ENCODE measurements at places on chromosomes 6 and 20. TPM values are rescaled to one million over a fixed set of nuclear protein-coding genes. Genes with fewer than 3 reads are reported as not detected.

RAET1E gene
- total RNA-seq = 0.89 TPM

C6orf89 gene
- total RNA-seq = 35.5 TPM

LY6G6D gene
- total RNA-seq = 0.58 TPM

SIRPD gene
- not detected for total RNA-seq

DNA sequence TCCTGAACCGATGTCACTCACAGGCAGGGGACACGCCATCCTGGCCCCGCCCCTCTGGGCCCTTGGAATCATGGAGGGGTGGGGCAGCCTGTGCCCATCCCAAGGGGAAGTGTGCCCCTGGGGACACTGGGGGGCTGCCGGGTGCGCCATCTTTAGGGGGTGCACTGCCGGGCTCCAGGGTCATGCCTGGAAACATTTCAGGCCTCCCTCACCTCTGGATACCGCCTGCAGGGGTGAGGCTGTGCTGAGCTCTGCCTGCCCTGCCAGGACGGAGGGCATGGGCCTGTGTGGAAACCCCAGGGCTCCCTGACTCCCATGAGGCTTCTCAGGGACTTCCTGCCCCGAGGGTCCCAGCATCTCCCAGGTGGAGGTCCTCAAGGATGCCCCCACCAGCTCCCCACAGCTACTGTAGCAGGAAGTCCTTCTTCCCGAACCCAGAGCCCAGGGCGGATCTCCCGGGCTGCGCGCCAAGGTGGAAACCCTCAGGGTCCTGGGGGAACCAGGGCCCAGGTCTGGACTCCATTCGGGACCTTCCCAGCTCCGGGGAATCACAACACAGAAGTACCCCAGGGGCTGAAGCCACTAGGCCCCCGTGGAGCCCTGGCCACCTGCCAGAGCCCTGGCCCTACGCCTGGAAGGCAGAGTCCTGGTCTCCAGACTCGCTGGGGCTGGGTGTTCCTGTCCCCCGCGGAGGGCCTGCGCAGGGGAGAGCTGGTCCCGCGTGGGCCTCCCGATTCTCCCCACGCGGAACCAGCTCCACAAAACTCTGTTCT is 15.6 kb downstream of the CHRNA4 start:
- DNase-seq = peak; percentile 27

GRCh38 chr6:156875062-156875461 is 97.9 kb downstream of the ARID1B start:
- DNase-seq = no peak

- peak; percentile 88 for DNase-seq
Observed at GRCh38 chr20:4150070-4150441, 134.7 kb upstream of the RNF24 start.

DNA sequence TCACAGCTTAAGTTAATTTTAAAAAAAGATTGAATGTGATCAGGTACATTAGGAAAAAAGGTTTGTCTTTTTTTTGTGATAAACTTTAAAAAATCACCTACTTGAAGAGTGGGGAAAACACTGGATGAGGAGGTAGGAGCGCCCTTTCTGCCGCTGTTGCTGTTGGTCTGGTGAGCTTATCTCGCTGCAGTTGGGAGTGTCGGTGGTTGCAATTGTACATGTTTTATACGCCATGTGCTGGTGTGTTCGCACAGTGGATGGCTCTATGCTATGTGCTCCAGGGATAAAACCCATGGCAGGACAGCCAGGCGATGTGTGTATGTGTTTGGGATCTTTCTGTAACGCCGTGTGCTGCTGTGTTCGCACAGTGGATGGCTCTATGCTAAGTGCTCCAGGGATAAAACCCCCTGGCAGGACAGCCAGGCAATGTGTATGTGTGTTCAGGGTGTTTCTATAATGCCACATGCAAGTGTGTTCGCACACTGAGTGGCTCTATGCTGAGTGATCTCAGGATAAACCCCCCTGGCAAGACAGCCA is 1.7 kb downstream of the SLC22A3 start:
- no peak for DNase-seq

DNA sequence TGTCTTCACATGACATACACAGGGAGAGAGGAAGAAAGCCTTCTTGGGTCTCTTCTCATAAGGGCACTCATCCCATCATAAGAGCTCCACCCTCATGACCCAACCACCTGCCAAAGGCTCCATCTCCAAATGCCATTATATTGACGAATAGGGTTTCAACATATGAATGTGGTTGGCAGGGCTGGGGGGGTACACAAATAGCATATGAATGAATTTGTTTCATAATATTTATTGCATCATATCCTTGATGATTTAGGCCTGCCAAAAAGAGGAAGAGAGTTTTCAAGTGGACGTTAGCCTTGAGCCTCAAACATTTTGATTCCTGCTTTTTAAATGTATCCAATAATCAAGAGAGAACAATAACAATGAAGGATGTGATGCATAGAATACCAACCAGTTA is 26.2 kb upstream of the OPRM1 start:
- DNase-seq = no peak

DNA sequence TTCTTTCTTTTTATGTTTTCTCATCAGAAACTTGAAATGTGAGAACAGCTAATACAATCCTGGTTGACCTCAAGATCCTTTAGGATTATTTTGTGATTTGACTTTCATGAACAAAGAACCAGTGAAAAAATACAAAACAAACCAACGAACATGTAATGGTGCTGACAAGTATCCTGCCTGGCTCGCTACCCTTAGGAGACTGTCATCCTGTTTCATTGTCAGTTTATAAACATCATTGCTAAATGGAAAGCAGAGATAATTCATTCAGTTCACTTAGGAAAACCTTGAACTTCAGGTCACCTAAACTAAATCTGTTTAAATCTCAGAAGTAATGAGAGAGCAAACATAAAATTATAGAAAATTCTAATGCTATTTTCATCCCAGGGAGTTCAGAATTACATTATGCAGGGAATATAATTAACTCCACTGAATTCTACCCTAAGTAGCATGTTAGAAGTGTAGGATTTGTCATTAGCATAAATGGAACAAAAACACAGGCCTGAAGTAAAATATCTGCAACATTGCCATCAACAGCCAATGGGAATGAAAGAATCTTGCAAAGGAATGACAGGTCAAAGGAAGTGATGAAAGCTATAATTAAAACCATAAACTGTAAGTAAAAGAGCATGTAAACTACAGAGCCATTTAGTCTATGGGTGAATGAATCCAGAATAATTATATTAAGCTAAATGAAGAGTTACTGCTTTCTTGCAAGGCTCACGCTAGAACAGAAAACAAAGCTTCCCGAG is 401.2 kb upstream of the MANEA start:
- DNase-seq = no peak

DNA sequence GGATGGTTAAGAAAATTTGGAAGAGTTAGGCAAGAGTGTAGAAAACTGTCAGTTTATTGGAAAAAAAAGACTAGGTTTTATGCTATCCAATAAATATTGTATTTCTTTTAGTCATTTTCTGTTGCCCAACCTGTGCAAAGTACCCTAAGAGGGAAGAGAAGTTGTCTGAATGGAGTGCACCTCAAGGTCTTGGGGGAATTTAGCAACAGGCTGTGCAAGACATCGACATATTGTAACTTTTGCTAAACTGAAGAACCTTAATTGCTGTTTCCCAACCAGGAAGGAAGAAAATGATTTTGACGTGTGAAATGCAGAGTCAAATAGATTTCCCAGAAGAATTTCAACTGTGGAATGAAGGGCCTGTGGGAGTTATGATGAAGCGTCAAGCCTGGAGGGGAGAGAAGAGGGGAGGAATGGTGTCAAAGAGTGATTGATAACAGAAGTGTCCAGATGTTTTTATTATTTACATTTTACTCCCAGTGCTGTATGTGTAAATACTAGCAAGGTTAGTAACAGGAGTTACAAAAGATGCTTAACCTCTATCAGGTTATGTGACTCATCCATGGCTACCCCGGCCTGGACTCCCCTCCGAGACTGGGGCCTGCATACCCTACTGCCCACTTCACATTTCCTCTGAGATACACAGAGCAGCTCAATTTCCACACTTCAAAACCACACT is 246.8 kb downstream of the MYLK4 start:
- no peak for DNase-seq

DNA sequence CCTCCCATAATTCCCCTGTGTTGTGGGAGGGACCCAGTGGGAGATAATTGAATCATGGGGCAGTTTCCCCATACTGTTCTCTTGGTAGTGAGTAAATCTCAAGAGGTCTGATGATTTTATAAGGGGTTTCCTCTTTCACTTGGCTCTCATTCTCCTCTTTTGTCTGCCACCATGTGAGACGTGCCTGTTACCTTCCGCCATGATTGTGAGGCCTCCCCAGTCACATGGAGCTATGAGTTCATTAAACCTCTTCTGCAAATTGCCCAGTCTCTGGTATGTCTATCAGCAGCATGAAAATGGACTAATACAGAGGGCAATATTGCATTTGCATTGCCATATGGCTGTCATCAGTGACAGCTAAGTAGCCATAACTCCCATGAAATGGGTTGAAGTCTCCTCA is 63.2 kb downstream of the ZNF217 start:
- DNase-seq = no peak

GRCh38 chr6:11667876-11668275 is 110.7 kb downstream of the ADTRP start:
- no peak for DNase-seq

GRCh38 chr6:170108890-170109587 is 181.8 kb downstream of the DLL1 start:
- DNase-seq = no peak

- no peak for DNase-seq
Observed at GRCh38 chr6:26613689-26614683, 17.2 kb downstream of the ABT1 start.
